Fibroblast of the aortic adventitia (primary cell): ENCODE measurements at places on chromosomes 1 and 21. TPM values are rescaled to one million over a fixed set of nuclear protein-coding genes. Genes with fewer than 3 reads are reported as not detected.

CCDC24 gene
- total RNA-seq, result 2.6 TPM in 2 replicates

KRTAP21-2 gene
- total RNA-seq, result not detected in 2 replicates

PLA2G2C gene
- total RNA-seq, result not detected in 2 replicates

S100A7 gene
- not detected in 2 replicates for total RNA-seq

CELA3A gene
- not detected in 2 replicates for total RNA-seq

TNFRSF14 gene
- 12.0 and 32.2 TPM in 2 replicates for total RNA-seq

IRF6 gene
- 3.1 TPM in 1 of 2 replicates, not detected in the other for total RNA-seq

NBPF6 gene
- total RNA-seq, result not detected in 2 replicates

STYXL2 gene
- total RNA-seq, result not detected in 2 replicates

EVA1C gene
- 14.5 and 17.8 TPM in 2 replicates for total RNA-seq

FHAD1 gene
- 0.63 and 0.74 TPM in 2 replicates for total RNA-seq

OR6K6 gene
- total RNA-seq, result not detected in 2 replicates

MMEL1 gene
- total RNA-seq, result not detected in 2 replicates

ANKRD65 gene
- total RNA-seq, result 1.7 and 2.4 TPM in 2 replicates

SPRR5 gene
- total RNA-seq, result not detected in 2 replicates

ASCL5 gene
- not detected in 2 replicates for total RNA-seq

SPATA21 gene
- total RNA-seq, result not detected in 2 replicates

HES2 gene
- 0.09 and 0.65 TPM in 2 replicates for total RNA-seq

DFFA gene
- total RNA-seq, result 23.1 and 36.6 TPM in 2 replicates

CR2 gene
- not detected in 2 replicates for total RNA-seq

RPAP2 gene
- 4.4 and 16.1 TPM in 2 replicates for total RNA-seq

GTF2B gene
- total RNA-seq, result 14.1 and 36.7 TPM in 2 replicates

RAB3B gene
- total RNA-seq, result 3.6 and 63.4 TPM in 2 replicates

HES5 gene
- not detected in 2 replicates for total RNA-seq

KLHDC9 gene
- 0.90 and 1.8 TPM in 2 replicates for total RNA-seq

SLC30A1 gene
- 37.2 and 47.4 TPM in 2 replicates for total RNA-seq

TMEM240 gene
- total RNA-seq, result 0.82 and 3.6 TPM in 2 replicates

FAM151A gene
- total RNA-seq, result not detected in 2 replicates

LDLRAD1 gene
- not detected in 2 replicates for total RNA-seq

DAB1 gene
- total RNA-seq, result 0.45 and 3.2 TPM in 2 replicates

S100A11 gene
- 28.9 and 381 TPM in 2 replicates for total RNA-seq

LRRC38 gene
- total RNA-seq, result not detected in 2 replicates

TNFRSF18 gene
- not detected in 2 replicates for total RNA-seq

BRINP3 gene
- total RNA-seq, result 2.3 and 3.4 TPM in 2 replicates

LENEP gene
- total RNA-seq, result not detected in 2 replicates

ELF3 gene
- total RNA-seq, result 0.09 TPM in 1 of 2 replicates, not detected in the other

ACOT11 gene
- total RNA-seq, result 1.1 and 3.9 TPM in 2 replicates

CFHR3 gene
- total RNA-seq, result not detected in 2 replicates

SLC25A34 gene
- 0.54 and 0.65 TPM in 2 replicates for total RNA-seq
